ENCODE measurements at places on chromosomes 12 and 14.

DNA sequence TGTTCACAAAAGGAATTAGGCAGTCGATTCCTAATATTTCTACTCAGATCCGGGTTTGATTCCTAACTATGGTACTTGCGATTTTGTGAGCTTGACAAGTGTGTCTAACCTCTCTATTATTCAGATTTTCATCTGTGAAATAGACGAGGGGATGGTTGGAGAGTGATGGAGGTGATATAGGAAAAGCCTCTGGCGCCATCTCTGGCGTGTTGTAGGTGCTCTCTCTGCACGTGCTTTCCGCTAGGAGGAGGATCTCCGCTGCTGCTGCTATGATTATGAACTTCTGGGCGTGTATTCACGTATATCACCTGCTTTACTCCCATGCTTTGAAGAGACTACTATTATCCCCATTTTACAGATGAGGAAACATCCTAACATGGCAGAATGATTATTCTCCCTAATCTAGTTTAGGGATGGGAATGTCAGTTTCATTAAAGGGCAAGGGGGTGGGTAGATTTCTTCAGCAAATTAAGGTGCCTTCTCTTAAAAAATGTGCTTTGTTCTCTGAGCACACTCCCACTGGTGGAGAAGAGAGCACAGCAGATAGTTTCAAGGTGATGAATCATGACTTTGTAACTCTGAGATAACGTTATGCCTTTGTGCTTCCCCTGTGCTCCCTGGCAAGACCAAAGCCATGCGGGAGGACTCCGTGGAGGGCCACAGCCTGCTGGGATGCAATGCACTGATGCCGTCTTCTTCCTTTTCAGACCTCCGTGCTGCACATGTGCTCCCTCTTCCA lies 97.1 kb downstream of the PRIMA1 start:
- DNase-seq, result no peak

DNA sequence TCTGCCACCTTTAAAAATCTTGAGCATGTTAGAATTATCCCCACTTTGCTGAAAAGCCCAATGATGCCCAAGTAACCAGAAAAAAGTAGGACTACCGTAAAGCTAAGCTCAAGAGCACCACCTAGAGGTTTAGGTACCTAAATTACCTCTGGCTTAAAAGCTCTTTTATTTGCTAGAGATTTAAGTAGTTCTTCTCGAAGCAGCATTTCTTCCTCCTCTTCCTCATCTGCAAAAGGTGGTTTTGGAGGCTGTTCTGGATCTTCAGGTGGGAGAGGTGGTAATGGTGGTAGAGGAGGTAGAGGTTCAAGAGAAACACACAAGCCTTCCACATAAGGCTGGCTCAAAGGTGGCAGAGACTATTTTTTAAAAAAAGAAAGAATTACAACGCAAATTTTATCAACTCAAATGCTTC lies 26.9 kb downstream of the ZFC3H1 start:
- DNase-seq, result no peak

DNA sequence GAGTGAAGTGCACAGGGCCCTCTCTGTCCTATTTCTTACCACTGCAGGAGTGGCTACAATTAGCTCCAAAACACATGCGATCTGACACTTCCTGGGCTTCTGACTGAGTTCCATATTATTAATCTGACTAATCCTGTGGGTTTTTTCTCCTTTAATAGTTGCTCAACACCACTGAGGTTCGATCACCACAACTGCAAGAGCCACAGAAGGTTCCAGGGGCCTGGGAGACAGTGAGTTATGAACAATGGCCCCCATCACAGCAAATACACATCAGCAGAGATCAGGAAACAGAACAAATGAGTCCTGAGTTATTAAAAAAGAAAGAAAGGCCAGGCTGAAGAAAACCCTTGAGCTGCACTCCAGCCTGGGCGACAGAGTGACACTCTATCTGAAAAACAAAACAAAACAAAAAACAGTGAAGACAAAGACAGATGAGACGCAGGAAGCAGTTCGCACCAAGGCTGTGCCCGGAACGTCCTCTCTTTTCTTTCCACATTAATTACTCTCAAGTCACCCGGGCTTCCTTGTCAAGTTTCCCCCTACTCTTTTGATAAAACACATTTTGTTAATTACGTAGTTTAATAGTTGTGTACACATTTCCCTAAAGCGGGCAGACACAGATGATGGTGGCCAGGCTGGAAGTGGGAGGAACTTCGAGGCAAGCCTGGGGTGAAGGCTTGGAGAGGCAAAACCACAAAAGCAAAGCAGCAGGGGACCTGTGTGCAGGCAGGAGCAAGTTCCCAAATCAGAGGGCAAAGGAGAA lies 42.7 kb downstream of the CDC42BPB start:
- no peak for DNase-seq

- no peak for DNase-seq
Observed at GRCh38 chr12:2832550-2833127, 2.2 kb downstream of the NRIP2 start.

DNA sequence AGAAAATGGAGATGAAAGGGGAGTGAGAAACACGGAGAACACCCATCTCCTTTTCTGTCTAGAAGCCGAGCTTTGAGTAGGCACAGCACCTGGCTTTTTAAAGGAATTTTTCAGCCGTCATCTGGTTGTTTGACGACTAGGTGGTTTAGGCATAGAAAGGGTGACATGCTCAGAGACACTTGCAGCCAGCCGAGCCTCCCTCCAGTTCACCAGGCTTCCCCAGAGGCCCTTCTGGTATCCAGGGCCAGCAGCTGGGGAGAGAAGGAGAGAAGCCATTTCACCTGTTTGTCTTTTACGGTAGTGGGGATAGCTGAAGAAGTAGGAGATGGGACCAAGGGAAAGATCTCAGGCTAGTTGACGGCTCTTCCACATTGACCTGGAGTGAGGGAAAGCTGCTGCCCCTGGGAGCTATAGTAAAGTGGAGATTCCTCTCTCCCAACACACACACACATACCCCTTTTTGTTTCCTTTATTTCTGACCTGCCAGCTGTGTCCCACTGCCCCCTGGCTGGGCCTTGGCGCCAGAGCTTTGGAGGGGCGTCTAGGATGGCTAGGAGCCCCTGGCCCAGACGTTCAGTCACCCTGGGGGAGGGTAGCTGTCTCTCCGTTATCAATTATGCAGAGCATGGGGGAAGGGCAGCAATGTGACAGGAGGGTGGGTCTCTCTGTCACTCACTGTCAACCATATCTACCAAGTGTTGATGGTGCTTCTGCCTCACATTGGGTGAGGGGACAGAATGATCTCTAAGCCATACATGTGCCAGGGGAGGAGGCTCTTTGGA lies 5.5 kb downstream of the MAP3K12 start:
- DNase-seq, result no peak

DNA sequence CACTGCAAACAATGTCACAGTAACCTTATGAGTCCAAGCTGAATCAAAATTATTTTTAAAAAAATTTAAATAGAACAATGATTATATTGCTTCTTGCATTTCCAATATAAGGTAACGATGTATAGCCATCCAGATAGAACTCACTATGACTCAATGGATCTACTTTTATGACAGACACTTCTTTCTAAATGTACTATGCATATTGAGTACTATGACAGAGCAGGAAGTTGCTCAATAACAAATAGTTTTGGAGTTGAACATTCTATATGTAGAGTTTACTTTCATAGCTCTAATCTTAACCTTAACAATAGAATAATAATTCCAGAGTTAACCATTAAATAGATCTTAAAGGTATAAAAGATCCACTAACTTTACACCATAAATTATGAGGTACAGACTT lies 46.7 kb upstream of the ALG10B start:
- no peak for DNase-seq

GRCh38 chr12:65220761-65221160 lies 51.4 kb downstream of the LEMD3 start:
- no peak for DNase-seq

DNA sequence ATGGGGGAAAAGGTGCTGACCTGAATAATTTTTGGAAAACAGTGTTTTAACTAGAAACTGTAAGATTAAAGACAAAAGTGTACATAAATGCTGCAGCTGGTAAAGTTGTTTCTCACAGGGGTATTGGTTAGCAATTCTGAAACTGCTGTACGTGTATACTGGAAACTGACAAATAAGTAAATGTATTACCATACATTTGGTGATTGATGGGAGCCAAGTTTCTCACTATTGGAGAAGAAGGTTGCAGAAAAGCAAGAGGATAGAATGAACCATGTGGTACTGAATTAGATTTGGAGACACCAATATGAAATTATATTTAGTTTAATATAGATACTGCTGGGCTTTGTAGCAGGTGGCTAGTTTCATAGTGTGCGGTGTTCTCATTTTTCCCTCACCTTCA lies 19.6 kb upstream of the FBXO33 start:
- no peak for DNase-seq

DNA sequence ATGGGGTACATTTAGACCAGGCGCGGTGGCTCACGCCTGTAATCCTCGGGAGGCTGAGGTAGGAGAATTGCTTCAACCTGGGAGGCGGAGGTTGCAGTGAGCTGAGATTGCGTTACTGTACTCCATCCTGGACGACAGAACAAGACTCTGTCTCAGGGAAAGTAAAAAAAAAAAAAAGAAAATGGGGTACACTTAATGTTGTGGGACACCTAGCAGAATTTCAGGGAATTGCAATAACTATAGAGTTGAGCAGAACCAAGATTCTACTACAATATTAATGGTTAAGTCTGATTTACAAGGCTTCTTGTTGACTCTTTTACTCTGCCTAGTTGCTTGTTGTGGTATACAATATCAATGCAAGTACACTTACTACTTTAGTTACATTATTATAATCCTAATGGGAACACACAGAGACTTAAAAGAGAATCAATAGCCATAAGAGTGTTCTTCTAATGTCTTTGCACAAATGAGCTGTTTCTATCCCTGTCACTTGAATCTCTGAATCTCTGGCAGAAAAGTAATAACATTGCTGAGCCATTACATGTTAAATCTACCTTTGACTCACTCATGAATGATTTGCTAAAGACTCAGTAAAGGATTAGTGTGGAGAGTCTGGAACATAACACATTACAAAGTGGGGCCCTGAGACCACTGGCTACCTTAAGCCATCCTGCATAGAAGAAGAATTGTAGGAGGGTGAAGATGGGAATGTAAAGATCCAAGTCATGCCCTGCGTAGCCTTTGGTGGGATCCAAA lies 22.7 kb downstream of the BEST3 start:
- no peak for DNase-seq

Data from activated naive CD4-positive, alpha-beta T cell treated with Interleukin-2 at 50 U/mL for 16 hours (primary cell).